Renal cortex interstitium (tissue), 15 donors: ENCODE measurements at places on chromosomes 6 and 20. TPM values are rescaled to one million over a fixed set of nuclear protein-coding genes. Genes with fewer than 3 reads are reported as not detected.

- no peak for DNase-seq
Observed at GRCh38 chr20:19947611-19948264, 69.4 kb upstream of the NAA20 start.

DNA sequence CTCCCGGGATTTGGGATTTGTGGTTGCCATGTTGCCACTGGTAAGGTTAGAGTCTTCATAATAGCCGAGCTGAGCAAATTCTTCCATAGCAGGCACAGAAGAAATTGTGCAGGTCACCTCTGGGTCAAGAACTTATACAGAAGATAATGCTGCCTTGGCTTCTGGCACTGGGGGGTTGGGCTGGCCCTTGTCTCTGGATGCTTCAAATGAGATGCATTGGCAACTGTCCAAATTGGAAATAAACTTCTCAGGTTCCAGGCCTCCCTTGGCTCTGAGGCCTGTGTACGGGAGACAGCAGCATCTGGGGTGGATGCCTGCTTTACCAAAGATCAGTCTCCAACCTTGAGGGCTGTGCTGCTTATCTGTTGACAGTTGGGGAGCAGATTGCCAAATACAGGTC, 26.2 kb downstream of the MYO6 start:
- no peak for DNase-seq

DNA sequence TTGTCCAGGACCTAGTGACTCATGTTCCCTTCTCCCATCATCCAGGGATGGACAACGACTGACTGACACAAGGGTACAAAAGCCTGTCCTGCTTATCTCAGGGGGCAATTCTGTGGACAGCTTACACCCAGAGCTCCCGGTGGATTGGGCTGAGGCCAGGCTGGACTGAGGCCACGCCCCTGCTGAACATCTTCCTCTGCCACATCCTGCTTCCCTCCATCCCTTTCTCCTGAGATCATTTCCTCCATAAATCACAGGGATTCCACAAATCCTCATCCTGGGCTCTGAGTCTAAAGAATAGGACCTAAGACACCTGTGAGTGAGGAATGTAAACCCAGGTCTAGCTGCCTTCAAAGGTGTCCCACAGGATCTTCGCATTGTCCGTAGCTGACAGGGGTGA, 30.4 kb upstream of the RNF24 start:
- DNase-seq, result no peak

DNA sequence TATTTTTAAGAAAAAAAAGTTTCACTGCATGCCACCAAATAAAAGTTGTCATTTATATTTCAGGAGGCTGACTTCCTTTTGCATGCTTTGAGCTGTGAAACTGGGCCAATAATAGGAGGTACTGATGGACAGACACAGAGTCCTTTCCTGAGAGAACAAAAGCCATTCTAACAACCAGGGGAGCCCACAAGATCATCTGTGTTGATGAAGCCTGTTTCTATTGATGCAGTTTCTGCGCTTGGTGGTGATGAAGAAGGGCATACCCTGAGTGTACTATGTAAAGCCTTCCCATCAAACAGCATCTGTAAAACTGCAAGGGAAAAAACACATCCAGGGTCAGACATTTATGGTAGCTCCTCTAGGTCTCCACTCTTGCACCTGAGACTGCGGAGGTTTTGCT, 34.8 kb downstream of the ABHD12 start:
- no peak for DNase-seq

DNA sequence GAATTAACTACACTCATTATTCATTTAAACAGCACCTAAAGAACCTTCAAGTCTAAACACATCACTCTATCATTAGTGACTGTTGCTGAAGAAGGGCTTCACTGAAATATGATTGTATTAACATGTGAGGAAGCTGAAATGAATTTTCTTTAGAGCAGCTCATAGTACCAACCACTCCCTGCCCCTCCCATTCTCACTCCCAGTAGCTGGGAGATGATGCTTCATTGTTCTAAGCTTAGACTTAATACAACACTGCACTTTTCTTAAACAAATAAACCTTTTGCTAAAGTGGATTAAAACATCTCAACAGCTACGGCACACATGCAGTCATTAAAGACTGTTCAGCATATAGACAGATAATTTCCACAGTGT, 63.1 kb downstream of the ATXN1 start:
- DNase-seq, result no peak

DNA sequence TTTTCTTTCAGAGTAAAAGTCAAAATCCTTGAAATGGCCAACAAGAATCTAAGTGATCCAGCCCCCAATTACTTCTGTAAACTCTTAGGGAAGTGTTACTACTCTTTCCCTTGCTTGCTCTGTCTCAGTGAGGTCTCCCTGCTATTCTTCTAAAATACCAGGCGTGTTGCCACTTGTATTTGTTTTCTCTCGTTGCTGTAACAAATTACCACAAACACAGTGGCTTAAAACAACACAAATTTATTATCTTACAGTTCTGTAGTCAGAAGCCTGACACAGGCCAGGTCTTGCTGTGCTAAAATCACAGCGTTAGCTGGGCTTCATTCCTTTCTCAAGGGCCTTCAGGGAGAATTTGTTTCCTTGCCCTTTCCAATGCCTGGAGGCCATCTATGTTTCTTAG, 59.9 kb downstream of the HECA start:
- DNase-seq, result no peak

- no peak for DNase-seq
Observed at GRCh38 chr6:159718634-159719033, 8.7 kb upstream of the WTAP start.

- peak; percentile 53 for DNase-seq
Observed at GRCh38 chr6:133553652-133554051, 312.5 kb downstream of the EYA4 start.

- DNase-seq, result no peak
Observed at GRCh38 chr6:19864285-19864684, 27.1 kb downstream of the ID4 start.

- peak; percentile 46 for DNase-seq
Observed at GRCh38 chr6:165774903-165775601, 112.0 kb upstream of the PDE10A start.

DNA sequence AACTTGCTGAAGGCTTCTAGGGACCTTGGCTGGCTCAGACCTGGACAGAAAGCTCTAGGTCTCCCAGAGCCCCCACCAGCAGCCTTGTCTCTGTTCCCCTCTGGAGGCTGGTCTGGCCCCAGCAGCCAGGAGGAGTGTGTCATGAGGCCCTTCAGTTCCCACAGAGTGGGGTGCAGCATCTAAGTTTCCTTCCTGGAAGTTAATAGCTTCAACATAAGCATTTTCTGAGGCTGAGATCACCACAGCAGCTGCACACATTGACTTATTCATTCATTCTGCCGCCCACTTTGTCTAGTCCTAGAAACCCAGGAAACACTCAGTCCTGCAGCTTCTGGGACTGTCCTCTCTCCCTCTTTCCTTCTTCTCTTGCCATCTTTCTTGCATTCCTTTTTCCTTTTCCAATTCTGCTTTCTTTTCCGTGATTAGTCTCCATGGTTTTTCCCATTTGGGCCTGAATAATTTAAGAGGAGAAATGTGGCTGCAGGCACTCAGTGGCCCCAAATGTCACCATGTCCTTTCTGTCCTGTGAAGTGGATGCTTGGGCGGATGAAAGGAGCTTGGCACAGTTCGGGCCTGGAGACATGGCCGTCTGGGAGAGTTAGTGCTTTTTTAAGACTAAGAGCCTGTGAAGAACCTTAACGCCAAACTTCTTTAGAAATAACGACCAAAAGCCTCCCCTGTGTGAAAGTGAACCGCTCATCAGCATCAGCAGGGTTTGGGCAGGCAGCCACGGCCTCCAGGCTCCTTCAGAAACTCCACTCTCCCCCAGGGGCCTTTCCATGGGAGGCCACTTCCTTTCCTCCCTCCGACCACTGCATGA, 31.0 kb upstream of the PCMTD2 start:
- no peak for DNase-seq

- DNase-seq, result no peak
Observed at GRCh38 chr6:142683714-142684141, 261.2 kb downstream of the HIVEP2 start.

GRCh38 chr6:163720005-163720404, 305.5 kb downstream of the QKI start:
- DNase-seq, result no peak

GRCh38 chr6:93036835-93037234, 382.5 kb downstream of the EPHA7 start:
- DNase-seq, result no peak

DNA sequence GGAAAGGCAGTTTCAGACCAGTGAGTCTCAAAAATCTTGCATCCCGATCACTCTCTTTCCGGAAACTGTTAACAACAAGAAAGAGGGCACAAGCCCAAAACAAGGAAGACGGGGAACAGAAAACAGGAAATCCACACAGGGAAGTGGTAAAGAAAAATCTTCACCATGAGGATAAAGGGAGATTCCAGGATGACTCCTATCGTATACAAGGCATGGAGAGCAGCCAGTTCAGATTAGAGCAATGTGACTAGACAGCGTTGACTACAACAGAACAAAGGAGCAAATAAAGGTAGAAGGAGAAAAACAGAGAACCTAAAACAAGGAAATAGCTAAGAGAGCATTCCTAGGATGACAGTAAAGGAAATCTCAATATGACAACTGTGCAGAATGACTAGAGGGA, 26.5 kb downstream of the VNN1 start:
- DNase-seq, result no peak

- DNase-seq, result no peak
Observed at GRCh38 chr6:123091896-123092271, 95.8 kb downstream of the CLVS2 start.

- DNase-seq, result no peak
Observed at GRCh38 chr6:45365036-45365435, 12.7 kb downstream of the SUPT3H start.

- no peak for DNase-seq
Observed at GRCh38 chr6:127959869-127960268, 59.0 kb upstream of the THEMIS start.

- no peak for DNase-seq
Observed at GRCh38 chr20:4736875-4737274, 15.2 kb downstream of the PRND start.

DNA sequence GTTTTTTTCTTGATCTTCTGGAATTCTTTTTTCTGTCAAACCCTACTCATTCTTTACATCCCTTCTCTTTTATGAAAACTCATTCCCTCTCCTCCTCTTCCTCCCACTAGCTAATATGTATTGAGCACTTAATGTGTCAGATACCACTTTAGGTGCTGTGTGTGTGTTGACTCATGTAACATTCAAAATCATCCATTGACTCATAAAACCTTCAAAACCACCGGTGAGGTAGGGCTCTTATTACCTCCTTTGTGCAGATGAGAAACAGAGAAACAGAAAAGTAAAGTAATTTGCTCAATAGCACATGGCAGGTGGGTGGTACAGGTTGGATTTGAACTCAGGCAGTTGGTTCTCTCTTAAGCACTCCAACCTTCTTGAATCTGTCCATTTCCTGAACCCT, 136.3 kb upstream of the NEDD9 start:
- DNase-seq, result no peak

GRCh38 chr6:157217894-157218370, 105.4 kb downstream of the TMEM242 start:
- no peak for DNase-seq

DNA sequence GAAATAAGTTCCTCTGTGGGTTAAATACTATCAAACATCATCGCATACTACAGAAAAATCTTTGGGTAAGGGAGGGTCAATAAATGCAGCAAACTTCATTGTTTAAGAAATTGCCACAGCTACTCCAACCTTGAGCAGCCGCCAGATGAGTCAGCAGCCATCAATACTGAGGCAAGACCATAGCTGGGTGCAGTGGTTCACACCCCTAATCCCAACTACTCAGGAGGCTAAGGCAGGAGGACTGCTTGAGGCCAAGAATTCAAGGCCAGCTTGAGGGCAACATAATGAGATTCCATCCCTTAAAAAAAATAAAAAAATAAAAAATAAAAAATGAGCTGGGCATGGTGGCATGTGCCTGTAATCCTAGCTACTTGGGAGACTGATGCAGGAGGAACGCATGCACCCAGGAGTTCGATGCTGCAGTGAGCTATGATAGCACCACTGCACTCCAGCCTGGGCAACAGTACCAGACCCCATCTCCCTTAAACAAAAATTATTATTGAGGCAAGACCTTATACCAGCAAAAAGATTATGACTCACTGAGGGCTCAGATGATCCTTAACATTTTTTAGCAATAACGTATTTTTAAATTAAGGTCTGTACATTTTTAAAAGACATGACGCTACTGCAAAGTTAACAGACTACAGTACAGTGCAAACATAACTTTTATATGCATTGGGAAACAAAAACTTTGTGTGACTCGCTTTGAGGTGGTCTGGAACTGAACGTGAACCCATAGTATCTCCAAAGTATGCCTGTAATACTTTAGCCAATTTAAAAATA, 8.8 kb downstream of the SRPK1 start:
- no peak for DNase-seq

DNA sequence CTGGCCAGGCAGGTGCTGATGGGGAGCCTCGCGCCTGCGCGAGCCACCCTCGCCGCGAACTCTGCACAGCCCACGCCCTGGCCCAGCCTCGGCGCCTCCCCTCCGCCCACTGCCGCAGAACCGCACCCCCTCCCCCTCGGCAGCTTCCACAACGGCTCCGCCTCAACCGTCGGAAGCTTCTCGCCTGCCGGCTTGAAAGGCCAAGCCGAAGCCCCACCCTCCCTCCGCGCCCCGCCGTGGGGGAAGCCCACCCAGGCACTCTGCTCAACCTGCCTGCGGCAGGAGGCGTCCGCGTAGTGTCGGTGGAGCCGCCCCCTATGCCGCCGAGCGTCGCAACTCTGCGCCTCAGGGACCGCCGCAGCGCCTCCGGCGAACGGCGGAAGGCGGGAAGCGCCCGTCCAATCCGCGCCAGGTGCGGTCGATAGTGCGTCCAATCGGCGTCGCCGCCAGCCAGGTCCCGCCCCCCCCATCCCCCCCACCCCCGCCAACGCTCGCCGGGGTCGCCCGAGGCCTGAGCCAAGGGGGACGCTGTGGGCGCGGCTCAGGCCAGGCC, at the start of gene SYCP2:
Gene SYCP2 (minus strand): TSS at position 342 of the 553 bp plus-strand sequence. CDS start 11,224 bp downstream, outside the sequence.
- peak; percentile 25 for DNase-seq

DNA sequence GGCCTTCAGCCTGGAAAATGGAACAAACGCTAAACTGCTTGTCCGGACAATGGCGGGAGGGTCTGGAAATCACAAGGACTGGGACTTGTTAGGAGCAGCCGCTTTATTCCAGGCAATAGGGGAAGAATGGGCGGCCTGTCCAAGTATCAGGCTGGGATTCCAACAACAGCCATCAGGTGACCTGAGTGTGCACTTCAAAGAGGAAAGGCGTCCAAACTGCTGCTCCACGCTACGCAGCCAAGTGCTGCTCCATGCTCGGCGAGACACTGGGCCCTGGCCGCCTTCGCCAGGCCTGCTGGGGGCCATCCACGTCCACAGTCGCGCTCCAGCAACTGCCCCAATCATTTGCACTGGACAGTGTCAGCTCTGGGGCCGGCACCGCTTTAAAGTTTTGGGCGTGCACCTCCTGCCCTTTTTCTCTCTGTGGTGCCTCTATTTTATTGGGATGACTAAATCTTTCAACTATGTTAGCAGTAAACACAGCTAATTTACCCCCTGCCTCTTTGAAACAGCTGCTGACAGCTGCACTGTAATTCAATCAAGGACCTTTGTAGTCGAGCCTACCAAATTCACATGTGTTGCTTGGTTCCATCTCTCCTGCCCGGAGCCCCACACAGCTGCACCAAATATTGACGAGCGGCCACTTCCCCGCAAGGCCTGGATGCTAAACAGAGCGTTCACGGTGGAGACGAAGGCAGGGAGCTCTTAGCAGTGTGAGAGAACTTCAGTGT, 98.3 kb downstream of the BMP7 start:
- DNase-seq, result peak; percentile 61

- DNase-seq, result no peak
Observed at GRCh38 chr6:72321788-72322187, 300.1 kb upstream of the KCNQ5 start.

The SPATS1 gene
- polyA plus RNA-seq, result not detected

The ELOVL2 gene
- 11.3 TPM for polyA plus RNA-seq

The FKBP1C gene
- 0.89 TPM for polyA plus RNA-seq

The LGSN gene
- polyA plus RNA-seq, result 1.6 TPM

The TINAG gene
- 24.3 TPM for polyA plus RNA-seq

The CEP85L gene
- polyA plus RNA-seq, result 6.4 TPM
